ENCODE measurements at places on chromosomes 16 and 17.
A peak's percentile ranks its signal among the peaks of the same experiment; 100 is the strongest.

- DNase-seq, result no peak
These were observed 102.0 kb downstream of the SOX9 start for GRCh38 chr17:72222661-72223380.

GRCh38 chr17:77842528-77843147 lies 115.9 kb upstream of the TNRC6C start:
- no peak for DNase-seq

DNA sequence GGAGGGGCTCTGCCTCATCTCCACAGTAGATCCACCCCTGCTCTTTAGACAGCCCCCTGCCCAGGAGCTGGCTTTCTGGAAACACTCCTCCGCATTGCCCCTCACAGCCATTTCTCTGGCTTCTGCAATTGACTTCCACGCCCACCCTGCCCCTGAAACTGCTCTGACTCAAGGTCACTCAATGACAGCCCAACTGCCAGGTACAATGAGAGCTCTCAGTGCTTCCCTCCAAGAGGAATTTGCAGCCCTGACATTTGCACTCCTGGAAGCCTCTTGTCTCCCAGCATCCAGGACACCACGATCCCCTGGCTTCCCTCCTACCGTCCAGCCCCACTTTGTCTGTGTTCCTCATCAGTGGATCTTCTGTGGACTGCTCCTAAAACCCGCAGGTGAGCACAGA lies 421.5 kb downstream of the SOX9 start:
- no peak for DNase-seq

GRCh38 chr16:74053826-74054225 lies 242.8 kb upstream of the PSMD7 start:
- no peak for DNase-seq

GRCh38 chr16:51120730-51121347 lies 30.2 kb downstream of the SALL1 start:
- no peak for DNase-seq

DNA sequence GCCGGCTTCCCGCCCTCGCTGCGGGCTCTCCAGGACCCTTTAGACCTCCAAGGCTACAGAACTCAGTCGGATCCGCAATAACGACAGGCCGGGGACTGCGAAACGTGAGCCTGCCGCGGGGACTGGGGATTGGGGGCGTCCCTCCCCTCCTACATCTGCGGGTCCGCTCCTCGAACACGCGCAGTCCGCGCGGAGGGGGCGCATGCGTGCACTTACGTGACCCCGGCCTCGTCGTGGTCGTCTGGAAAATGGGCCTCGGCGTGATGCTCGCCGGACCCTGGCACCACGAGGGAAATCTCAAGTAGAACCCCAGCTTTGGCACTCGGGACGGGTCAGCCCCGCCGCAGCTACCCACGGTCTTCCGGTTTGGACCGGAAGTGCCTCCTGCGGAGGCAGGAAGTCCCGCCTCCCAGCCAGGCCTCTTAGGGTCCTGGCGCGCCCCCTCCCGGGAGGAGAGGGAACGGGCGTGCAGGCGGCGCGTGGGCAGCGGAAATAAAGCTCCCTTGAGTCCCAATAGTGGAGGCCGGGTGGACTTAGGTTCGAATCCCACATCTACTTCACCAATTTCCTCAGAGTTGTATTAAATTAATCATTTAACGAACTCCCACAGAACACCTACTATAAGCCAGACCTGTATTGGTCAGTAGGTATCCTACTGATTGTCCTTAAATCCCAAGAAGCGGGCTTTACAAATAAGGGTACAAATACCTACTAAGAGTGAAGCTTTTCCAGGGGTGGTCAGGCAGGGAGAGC lies at the start of gene TAF1C:
TAF1C (minus strand) TSS at position 373 of the 753 bp plus-strand sequence. CDS start 2,069 bp downstream, outside the sequence.
- DNase-seq, result peak; percentile 93

DNA sequence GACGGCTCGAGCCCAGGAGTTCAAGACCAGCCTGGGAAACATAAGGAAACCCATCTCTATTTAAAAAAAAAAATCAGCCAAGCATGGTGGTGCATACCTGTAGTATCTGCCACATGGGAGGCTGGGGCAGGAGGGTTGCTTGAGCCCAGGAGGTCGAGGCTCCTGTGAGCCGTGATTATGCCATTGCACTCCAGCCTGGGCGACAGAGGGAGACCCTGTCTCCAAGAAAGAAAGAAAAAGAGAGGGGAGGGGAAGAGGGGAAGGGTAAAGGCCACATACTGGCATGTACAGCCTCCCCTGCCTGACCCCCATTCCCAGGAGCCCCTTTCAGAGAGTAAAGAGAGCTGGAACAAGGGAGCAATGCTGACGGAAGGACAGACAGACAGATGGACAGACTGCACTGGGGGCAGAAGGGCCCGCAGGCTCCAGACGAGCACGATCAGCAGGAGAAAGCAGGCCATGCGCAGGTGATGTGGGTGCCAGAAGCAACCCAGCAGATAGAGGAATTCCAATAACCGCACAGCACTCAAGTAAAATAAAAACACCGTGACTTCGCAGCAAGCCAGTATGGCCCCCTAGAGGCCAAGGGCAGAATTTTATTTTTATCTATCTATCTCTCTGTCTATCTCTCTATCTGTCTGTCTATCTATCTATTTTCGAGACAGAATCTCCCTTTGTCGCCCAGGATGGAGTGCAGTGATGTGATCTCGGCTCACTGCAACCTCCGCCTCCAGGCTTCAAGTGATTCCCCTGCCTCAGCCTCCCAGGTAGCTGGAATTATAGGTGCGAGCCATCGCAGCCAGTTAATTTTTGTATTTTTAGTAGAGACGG lies 27.1 kb upstream of the SNN start:
- DNase-seq, result peak; percentile 76

GRCh38 chr17:9890124-9890523 lies 14.9 kb downstream of the RCVRN start:
- DNase-seq, result peak; percentile 91

- no peak for DNase-seq
These were observed 35.3 kb downstream of the RAB11FIP3 start for GRCh38 chr16:460787-461186.

- no peak for DNase-seq
These were observed 14.2 kb upstream of the RHBDF2 start for GRCh38 chr17:76515274-76515949.

- no peak for DNase-seq
These were observed 58.3 kb downstream of the ABCC1 start for GRCh38 chr16:16007743-16008111.

DNA sequence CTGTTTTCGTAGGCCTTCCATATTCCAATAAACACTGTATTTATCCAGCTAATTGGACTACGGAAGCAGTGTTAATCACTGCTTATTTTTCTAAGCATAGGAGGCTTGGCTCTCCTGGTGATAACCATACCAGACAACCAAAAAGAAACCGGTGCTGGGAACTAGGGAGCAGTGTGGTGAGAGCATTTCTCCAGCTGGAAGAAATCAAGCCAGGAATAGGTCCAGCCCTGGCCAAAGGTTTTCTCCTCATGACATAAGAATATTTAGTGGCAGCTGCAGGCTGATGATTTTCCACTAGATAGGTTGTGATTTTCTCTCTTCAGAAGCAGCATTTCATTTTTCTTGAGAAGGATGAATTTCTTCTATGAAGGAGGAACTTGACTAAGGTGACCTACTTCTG lies 141.5 kb downstream of the TRIM37 start:
- peak; percentile 32 for DNase-seq

GRCh38 chr17:29802246-29802645 lies 127.8 kb downstream of the SSH2 start:
- no peak for DNase-seq

- DNase-seq, result peak; percentile 93
These were observed 5.3 kb upstream of the CAVIN1 start for GRCh38 chr17:42428141-42428944.

- DNase-seq, result peak; percentile 68
These were observed 840 bp downstream of the MYO1C start for GRCh38 chr17:1491443-1492248.

DNA sequence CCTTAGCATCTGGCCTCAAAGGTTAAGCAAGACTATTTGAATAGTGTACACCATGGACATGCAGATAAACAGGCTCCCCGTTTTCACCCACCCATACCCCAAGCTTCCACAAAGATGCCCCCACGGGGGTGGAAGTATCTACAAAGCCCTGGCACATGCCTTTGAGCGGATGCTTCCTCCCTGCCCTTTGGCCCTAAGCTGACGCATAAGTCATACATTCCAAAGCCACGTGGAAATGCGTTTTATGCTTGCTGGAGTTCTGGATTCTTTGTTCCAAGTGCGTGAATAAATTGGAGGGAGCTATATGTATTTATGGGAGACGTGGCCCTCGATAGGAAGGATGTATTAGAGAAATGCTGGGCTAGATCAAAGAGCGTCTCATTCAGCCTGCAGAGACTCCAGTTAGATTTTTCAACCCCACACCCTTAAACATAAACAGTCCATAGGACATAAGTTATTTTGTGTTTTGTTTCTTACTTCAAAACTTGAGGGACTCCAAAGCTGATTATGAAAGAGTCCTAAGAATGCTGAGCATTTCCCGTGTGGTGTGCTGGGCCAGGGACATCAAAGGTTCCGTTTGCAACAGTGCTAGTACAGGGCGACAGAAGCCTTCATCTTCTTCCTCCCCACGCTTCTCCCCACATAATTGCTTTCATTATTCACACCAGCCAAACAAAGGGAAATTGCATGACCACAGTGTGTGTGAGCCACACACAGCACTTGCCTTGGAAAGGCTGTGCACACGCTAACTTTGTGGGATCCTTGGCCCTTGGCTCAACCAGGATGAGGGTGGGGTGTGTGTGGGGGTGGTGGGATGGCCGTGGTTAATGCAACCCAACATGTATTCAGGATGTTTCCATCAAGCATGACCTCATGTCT lies 73.6 kb downstream of the WIPI1 start:
- DNase-seq, result peak; percentile 56

DNA sequence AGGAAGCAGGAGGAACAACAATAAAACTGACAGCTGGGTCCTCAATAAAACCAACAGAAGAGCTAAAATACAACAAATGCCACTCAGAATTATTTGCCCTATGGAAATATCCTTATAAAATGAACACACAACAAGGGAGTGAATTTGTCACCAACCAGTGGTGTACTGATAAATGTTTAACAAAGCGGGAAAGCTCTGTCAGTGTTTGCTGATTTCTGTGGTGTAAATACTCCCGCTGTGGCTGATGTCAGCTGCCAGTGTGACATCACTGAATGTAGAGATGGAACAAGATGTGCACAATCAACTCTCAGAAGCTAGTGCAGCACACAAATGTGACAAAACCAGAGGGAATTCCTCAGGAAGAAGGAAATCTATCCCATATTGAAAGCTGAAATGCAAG lies 51.9 kb downstream of the CDYL2 start:
- no peak for DNase-seq

DNA sequence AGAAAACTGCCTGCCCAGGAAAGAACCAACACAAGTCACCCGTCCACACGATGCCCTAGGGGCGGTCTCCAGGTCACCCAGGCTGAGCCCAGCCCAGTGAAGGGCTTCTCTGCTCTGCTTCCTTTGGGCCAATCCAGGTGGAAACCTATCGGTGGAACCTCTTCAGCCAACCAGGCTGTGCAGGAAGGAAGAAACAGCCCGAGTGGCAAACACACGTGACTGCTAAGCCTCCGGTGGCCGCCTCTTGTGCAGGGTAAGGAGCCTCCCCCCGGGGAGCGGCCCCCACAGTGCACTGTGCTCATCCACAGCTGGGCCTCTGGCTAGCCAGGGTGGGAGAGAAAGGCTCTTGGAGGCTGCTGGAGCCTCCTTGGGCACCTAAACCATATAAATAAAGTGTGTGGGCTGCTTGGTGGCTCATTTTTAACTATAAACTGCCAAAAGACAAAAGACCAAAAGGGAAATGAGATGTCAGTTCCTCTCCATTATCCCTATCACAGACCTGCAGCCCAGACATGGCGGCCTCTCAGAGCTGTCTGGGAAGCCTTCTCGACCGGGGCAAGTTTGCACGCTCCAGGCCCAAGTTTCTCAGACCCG lies 2.4 kb downstream of the RTN4RL1 start:
- DNase-seq, result peak; percentile 52

DNA sequence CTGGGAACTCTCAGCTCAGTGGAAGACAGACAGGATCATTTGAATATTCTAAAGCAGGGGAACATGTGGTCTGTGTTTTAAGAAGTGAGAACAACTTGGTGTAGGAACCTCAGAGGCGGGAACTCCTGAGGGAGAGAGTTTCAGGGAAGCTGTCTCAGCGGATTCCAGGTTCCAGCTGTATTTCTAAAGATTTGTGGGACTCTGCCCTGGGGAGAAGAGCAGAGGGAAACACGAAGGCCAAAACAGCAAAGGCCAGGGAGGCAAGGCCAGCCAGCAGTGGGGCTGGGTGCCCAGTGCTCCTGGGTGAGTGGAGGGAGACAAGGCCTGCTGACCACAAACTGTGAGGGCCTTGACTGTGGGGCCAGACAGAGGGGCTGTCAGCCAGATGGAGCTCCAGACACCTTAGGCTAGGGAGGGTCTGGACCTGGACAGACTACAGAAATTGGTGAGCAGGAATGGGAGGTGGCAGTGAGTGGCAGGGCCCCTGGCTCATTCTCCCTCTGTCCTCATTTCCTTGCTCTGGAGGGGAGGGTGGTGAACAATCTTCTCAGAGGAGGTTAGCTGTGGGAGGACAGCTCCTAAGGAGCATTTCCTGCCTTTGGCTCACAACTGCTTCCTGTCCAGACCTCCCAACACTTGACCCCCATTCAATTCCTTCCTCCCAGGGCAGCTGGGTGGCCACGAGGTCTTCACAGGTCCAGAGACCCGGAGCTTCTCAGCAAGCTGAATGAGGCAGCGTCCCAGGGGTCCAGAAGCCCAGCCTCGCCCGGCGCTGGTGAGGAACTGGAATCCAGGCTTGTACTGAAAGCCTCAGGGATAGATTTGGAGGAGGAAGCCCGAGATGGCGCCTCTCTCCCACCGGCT lies 21.0 kb upstream of the FZD2 start:
- peak; percentile 92 for DNase-seq

DNA sequence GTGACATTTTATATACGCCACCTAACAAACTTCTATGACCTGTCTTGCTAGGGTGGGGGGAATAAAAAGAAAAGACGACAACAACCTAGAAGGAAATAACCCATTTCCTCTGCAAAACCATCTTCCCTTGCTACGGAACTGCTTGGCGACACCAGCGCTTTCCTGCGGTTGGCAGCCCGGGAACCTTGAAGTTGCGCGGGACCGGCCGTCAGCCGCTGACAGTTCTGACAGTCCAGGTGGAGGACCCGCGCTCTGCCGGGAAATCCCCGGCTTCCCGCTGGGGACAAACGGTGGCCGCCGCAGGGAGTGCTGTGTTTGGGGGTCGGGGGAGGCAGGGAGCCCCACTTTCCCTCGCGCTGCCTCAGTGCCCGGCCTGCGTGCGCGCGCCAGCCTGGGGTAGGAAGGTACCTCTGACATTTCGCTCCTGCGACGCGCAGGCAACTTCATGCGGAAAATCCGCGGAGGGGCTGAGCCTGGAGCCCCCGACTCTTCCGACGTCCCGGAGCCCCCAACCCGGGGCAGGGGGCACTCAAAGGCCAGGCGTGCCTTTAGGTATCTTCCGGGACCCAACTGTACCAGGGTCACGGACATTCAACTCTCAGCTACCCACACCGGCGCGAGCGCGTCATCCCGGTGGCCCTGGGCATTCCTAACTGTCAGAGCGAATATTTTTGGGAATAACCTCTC lies 516 bp downstream of the SLC16A6 start:
- DNase-seq, result peak; percentile 76

DNA sequence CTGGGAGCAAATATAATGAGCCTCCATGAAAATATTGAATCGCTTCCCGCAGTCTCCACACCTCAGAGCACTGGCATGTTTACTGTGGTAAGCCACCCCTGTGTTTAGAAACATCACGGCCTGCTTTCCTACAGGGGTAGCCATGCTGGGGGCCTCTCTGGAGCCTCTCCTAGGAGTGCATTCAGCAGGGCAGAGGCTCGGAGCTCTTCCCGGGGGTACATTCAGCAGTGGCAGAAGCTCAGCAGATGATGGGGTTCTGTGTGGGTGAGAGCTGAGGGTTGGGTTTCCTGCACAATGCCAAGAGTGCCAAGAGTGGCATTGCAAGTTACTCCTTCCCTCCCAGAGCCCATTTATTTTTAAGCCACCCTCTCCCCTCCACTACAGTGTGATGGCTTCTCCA lies 386.6 kb downstream of the SEC14L1 start:
- DNase-seq, result peak; percentile 27
